ENCODE measurements at places on chromosomes 2 and 18.

- DNase-seq: no peak
Observed at GRCh38 chr2:23513872-23514793, 129.2 kb downstream of the KLHL29 start.

- no peak for DNase-seq
Observed at GRCh38 chr2:230748087-230748486, 35.4 kb downstream of the CAB39 start.

- no peak for DNase-seq
Observed at GRCh38 chr2:1132328-1132969, 181.8 kb downstream of the SNTG2 start.

DNA sequence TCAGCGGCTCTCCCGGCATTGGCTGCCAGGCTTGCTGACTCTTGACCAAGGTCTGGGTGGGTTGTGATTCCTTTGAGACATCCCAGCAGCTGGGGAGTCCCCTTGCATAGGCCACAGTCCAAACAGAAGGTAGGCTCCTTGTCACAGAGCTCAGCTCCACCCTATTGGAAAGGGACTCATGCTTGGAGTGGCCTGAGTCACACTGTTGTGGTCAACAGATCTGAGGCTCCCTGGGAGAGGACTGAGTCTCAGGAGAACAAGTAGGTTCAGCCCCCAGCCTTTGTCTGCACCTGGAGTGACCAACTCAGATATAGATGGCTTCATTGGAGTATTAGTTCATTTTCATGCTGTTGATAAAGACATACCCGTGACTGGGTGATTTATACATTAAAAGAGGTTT is 32.1 kb upstream of the SH3BP4 start:
- no peak for DNase-seq

GRCh38 chr2:23404426-23404825 is 19.4 kb downstream of the KLHL29 start:
- no peak for DNase-seq

- DNase-seq: no peak
Observed at GRCh38 chr2:176976736-176977685, 235.6 kb upstream of the HNRNPA3 start.

DNA sequence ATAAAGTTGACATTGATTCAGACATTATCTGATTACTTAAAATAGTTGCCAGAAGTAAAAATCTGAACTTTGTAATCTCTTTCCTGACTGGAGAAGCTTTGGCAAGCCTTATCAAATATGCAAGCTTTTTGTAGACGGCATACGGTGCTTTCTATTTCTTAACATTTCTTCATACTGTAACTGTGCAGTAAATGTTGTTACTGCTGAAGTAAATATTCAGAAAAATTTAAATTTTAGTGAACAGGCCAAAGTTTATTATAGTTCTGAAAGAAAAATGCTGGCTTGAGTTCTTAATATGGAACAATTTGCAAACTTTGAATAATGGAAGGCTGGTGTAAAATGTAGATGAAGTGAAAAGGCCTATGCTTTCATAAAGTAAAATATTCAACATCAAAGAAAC is 1.8 kb downstream of the TTN start:
- no peak for DNase-seq

DNA sequence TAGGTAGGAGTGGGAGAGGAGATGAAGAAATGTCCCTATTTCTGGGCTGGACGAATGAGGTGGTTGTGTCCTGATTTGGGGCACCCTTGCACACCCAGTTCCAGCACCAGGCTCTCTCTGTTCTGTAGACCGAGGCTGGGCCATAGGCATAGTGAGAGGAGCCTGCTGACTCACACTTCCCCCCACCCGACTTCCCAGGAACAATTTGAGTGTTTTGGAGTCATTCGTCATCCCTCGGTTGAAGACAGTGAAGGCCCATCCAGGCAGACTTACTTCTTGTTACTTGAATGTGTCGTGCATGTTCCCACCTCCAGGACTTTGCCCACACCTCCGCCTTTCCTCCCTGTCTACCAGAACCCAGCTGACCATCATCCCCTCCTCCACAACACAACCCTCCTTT is 179.1 kb downstream of the HAUS1 start:
- no peak for DNase-seq

DNA sequence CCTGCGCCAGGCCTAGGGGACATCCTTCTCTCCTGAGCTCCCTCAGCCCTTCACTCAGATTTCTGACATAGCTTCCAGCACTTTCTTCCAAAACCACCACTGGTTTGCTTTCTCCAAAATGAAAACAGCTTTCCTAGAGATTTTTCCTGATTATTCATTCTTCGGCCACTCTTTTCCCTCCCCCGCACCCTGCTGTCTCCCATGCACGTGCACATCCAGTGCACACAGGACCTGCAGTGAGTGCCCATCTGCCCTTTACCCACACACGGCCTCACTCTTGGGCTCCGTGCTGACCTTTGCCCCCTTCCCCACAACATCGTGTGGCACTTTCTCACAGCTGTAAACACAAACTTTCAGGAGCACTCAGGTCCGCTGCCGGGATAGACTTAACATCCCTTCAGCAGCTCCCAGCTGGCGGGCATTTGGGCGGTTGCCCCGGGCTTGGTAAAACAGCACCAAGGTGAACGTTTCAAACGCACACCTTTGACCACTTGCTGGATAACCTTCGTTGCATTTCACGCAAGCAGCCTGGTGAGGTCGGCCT is 25.8 kb downstream of the KIF1A start:
- no peak for DNase-seq

DNA sequence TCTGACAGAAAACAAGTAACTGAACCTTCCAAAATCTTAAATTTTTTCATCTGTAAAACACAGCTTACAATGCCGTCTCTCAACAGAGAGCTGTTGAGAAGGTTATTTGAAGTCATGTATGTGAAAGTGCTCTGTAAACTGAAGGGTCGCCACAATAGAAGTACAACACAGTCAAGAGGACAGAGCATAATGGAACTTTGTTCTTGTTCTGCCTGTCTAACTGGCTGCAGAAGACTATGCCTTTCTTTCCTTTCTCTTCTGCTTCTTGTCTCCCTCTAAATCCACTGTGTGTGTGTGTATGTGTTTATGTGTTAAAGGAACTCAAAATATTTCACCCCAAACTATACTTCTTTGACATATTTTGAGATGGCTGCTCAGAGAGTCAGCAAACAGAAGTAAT is 365.8 kb upstream of the RND3 start:
- DNase-seq: no peak

DNA sequence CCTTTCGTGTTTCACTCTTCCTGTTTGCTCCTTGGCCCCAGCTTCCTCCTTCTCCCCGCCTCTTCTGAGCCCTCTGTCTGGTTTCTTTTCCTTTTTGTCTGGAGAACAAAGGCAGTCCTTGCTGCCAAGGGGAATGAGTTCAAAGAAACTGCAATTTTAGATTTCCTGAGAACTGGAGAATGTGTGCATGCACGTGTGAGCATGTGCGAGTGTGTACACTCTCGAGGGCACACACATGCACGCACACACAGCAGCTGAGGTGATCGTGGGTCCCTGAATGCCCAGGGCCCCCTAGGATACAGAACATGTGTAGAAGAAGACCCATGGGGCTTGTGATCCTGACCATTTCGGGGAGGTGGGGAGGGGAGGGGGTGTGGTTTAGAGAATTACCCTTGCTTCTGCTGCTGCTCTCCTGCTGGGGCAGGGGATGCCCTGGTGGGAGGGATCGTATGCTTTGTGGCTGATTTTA is 151.8 kb downstream of the DYSF start:
- no peak for DNase-seq

DNA sequence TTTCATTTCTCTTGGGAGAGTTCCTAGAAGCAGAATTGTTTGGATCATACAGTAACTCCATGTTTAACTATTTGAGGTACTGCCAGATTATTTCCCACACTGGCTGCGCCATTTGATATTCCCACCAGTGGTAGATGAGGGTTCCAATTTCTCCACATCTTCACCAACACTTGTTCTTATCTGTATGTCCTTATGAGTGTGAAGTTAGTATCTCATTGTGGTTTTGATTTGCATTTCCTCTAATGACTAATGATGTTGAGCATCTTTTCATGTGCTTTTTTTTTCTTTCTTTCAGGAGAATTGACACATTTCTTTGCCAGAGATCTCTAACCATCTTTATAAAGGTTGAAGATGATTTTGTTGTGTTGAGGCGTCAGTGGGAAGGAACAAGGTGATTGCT is 4.1 kb upstream of the MGAT5 start:
- DNase-seq: peak; percentile 38

GRCh38 chr2:15521641-15522181 is 39.4 kb downstream of the NBAS start:
- no peak for DNase-seq

DNA sequence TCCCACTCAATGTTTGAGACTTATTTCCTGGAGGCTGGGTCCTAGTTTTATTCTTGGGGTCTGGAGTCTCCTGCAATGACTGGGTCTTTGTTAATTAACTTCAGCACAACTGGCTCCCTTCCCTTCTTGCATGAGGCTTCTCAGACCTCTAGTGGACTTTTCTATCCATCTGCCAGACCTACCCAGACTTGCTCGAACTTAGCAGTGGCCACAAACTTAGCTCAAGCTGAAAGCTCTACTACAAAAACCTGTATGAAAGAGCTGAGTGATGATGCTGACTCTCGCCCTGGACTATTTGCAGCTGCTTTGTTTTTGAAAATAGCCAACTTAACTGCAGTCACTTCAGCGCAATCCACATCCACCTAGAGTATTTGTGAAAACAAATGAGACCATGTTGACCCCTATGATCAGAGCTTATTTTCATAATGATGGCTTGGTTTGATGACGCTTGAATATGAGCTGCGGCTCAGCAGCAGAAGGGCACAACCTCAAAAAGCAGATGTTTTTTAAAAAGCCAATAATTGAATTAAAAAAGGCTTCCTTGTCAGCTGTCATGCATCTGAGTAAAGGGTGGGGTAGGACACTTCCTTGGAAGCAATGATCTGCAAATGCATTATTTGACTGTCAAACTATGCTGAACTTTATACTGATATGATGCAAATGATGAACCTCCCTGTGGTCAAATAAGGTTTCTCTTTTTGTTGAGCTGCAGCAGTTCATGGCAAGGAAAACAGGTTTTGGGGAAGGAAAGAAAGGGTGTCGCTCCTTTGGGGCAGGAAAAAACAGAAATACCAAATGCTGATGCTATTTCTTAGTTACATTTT is 10.6 kb upstream of the ANXA4 start:
- DNase-seq: no peak

- DNase-seq: no peak
Observed at GRCh38 chr2:200109421-200109820, 154.0 kb downstream of the MAIP1 start.

DNA sequence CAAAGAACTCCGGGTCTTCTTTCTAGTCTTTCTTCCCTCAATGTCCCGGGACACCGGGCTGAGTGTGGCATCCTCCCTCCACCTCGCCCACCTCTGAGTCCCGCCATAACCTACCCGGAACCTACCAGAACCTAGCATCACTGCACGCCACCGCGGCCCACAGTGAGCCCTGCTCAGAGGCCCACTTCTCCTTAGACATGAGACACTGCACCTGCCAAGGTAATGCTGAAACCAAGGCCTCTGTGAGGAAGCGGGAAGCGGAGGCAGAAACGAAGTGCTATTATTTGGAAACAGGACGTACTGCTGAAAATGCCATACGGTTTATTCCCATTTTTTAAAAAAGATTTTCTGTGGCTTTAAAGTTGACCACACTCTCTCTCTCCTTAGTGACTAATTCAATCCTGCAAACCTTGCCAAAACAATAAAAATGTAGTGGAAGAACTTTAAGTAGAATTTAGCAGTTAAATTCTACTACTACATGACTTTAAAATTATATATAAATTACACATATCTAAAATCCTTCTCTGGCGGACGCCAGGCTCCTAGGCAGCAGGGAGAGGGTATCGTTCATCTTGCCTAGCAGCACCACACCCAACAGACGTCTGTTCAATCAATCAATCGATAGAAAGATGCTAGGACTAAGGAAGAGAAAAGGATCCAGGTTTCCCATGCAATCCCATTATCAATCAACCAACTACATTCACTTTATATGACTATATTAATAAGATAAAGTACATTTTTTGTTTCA is 82.0 kb downstream of the ZNF516 start:
- no peak for DNase-seq

DNA sequence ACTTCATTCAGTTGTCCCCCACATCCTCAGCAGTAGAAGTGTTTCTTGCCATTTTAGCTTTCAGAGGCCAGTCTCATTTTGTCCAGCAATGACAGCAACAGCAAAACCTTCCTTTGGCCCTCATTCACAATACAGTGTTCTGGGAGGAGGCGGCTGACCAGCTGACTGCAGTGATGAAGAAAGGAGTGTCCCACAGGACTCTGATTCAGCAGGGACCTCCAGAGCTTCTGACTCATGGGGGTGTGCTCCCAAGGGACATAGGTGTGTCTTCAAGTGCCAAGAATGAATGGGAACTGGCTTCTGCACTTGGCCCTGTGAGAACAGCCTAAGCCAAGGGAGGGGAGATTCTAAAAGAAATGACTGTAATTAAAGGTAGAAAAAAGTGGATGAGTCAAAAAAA is 147.0 kb upstream of the PELI1 start:
- no peak for DNase-seq

GRCh38 chr2:75290600-75291150 is 91.4 kb upstream of the TACR1 start:
- DNase-seq: no peak

- no peak for DNase-seq
Observed at GRCh38 chr18:58966704-58967103, 102.0 kb downstream of the ZNF532 start.

- no peak for DNase-seq
Observed at GRCh38 chr18:77320971-77321559, 71.4 kb downstream of the GALR1 start.

- DNase-seq: no peak
Observed at GRCh38 chr2:161369311-161369710, 46.8 kb upstream of the TBR1 start.

- no peak for DNase-seq
Observed at GRCh38 chr2:233261819-233262555, 10.5 kb downstream of the ATG16L1 start.

DNA sequence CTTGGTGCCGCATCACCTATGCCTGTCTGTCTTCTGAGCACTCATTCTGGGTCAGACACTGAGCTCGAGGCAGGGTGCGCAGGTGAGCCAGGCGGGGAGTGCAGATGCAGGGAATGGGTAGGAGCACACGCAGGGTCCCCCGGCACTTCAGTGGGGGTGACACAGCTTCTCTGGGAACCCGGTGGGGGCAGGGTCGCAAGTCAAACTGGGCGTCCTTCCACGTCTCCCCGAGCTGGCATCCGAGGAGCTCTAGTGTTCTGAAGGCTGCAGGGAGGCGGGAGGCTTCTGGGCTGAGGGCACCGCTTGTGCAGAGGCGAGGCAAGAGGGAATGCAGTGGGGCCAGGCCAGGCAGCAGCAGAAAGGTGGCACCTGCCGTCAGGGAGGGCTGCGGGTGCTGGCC is 86.0 kb downstream of the DGKD start:
- DNase-seq: no peak

DNA sequence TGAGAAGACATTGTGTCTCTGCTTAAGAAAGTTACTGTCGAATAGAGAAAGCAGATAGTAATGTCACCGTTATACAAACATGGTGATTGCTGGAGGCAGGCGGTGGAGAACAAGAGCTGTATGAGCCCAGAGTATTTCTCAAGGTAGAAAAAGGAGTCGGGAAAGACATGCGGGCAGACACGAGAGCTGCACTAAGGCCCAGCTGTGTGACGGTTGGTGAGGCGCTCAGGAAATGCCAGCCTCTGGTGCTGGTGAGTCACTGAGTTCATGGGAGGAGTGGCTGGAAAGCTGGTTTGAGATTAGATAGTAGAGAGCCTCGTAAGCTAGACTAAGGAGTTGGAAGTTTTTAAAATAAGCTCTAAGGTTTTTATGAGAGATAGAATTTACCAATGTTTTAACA is 390.9 kb upstream of the TRIB2 start:
- DNase-seq: no peak

- no peak for DNase-seq
Observed at GRCh38 chr2:45782986-45783385, 131.5 kb downstream of the PRKCE start.
